ENCODE measurements at places on chromosomes 1 and 21.

- peak; percentile 39 for DNase-seq
These were observed 916.2 kb upstream of the B3GALT2 start for GRCh38 chr1:194102607-194103006.

- no peak for DNase-seq
These were observed 6.1 kb downstream of the TFF3 start for GRCh38 chr21:42308914-42309752.

DNA sequence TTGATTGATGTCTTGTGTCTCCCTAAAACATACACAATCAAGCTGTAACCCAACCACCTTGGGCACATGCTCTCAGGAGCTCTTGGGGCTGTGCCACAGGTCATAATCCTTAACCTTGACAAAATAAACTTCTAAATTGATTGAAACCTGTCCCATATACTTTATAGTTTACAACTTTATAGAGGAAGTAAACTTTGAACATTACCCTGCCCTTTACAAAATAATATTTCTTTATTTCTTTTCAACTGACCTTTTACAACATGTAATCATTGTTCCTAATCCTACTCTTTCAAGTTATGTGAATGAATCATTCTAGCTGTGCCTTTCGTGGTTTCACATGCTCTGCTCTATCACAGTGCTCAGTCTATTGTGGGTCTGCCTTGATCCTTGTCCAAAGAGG lies 118.3 kb upstream of the ATP1A1 start:
- DNase-seq, result no peak

DNA sequence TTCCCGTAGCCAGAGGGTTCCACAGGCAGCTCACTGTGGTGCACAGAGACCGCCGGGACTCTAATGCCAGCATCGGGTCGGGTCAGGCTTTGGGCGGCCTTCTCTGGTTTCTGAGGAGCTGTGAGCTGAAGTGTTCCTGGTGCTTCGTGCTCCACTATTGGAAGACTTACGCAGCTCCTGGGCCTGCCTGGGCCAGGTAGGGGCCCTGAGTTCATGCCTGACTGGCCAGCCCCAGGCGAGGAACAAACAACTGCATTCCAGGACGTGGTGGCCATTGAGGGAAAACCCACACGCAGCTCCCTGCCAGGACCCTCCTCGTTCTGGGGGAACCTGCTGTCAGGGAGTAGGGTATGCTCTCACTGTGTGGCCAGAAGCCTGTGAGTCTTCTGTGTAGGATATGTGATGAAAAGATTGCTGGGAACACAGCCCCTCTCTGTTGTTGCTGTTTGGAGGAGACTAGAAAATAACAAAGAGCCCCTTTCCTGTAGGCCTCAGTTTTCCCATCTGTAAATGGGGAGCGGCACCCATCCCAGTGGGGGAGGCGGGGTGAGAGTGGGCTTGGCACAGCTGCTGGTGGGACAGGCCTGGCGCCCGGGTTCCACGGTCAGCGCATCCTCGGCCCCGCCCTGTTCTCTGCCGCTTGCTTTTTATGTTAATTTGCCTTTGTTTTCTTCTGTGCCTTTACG lies 8.4 kb downstream of the RER1 start:
- DNase-seq, result no peak

DNA sequence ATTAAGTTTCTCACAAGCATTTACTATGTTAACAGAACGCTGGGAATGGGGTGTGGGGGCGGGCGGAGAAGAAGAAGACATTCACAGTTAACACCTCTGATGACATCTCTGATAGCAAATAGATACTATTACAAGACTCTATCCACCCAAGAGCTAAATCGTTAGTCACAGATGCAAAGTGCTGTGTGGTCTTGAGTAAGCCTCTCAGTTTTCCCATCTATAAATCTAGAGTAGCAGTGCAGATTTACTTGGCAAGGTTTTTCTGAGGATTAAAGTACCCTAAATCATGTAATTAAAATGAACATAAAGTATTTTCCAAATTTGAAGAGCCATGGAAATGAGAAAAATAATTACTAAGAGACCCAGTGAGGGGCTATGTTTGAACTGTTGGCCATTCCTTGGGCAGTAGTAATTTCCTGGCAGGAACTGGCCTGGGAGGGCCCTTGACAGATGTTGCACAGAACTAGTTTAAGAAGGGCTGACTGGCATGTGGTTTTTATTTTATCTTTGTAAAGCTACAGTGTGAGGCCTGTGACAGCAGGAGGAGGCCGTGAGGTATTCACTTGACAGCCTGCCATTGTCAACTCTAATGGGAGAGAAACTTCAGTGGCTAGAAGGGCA lies 58.7 kb upstream of the APOBEC4 start:
- no peak for DNase-seq

- no peak for DNase-seq
These were observed 38.0 kb upstream of the EPS8L3 start for GRCh38 chr1:109801791-109802135.

DNA sequence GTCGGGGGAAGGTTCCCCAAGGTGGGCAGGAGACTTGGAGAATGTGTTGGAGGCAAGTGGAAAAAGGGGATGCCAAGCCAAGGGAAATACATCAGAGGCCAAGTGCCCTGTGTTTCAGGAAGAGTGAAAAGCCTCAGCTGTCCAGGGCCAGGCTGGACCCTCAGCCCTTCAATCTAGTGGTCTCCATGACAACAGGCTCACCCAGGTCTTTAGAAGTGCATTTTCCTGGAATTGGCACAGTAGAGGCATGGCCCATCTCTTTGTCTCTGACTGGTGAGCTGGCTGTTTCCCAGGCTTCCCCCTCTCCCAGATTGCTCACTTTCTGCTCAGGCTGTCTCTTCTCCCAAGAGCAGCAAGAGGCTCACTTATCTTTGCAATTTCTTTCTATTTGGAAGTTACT lies 10.4 kb upstream of the RHBG start:
- no peak for DNase-seq

GRCh38 chr1:175192111-175192629 lies 406 bp downstream of the KIAA0040 start:
- no peak for DNase-seq

DNA sequence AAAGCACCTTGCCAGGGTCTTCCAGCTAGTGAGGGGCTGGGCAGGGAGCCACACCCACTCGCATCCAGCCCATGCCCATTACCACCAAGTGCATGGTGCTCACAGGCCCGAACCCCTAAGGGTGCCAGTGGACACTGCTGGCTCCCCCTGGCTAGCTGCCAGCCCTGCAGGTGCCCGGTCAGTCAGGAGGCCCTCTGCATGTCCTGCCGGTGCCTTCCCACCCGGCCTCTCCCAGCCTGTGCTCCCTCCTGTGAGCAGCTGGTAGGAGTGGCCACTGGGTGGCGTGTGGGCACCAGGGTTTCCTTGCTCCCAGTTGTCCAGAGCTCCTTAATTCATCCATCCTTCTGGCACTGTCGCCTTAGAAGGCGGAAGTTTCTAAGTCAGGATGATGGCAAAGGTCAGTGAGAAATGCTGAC lies 33.4 kb downstream of the QSOX1 start:
- DNase-seq, result no peak

DNA sequence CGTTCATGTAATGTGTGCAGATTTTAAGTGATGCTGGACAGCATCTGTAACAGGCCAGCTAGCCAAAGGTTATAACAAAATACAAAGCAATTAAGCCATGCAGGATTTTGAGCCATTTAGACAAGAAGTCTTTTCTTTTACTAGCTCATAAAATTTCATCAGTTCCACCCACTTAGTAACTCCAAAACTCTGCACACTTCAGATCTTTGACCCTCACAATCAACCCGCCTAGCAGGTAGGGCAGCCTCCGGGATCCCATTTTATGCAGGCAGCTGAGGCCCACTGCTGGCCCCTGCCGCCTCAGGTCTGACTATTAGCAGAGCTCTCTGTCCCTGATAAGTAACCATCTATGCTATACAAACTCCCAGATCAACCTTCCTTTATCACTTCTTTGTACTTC lies 9.2 kb downstream of the LBR start:
- DNase-seq, result no peak

DNA sequence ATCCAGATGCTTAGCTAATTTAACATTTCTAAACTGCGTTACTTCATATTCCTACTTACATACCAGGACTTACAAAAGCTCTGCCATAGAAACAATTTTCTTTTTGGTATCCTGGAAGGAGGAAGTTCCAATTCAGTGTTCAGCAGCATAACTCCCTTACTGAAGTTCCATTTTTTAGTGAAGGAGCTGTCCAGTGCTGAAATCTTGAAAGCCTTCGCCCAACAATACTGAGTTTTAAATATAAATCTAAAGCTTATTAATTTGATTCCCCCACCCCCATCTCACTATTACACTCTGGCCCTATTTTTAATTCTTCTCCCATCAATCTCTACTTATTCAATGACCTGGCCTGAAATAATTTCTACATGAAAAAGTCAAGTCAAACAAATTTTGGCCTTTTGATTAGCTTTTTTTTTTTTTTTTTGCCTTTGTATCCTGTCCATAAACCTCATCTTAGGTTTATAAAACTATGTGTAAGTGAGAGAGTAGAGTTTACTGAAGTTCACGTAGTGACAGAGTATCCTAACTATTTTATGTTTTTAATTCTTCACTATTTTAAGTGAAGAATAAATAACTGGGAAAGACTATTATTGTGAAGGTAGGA lies 323.0 kb upstream of the PLD5 start:
- no peak for DNase-seq

- no peak for DNase-seq
These were observed 28.6 kb upstream of the DISC1 start for GRCh38 chr1:231597971-231598370.

- no peak for DNase-seq
These were observed 69.4 kb downstream of the C1orf21 start for GRCh38 chr1:184456189-184456588.
